ENCODE measurements at places on chromosomes 6 and 20. TPM values are rescaled to one million over a fixed set of nuclear protein-coding genes. Genes with fewer than 3 reads are reported as not detected.

Gene NKAPL
- total RNA-seq, result not detected

Gene CDH26
- total RNA-seq, result 0.18 TPM

Gene PACSIN1
- total RNA-seq, result 0.05 TPM

Gene ARMH2
- total RNA-seq, result not detected

Gene RAMACL
- 0.23 TPM for total RNA-seq

Gene NOX3
- not detected for total RNA-seq

Gene SRSF12
- total RNA-seq, result 0.80 TPM

Gene SLC26A8
- total RNA-seq, result not detected

Gene NRSN1
- total RNA-seq, result not detected

Gene STMND1
- total RNA-seq, result not detected

Gene ATP9A
- 13.0 TPM for total RNA-seq

Gene PLA2G7
- not detected for total RNA-seq

Gene SOBP
- 1.1 TPM for total RNA-seq

Gene LBP
- total RNA-seq, result 0.99 TPM

Gene SLC17A2
- total RNA-seq, result not detected

Gene INSM1
- not detected for total RNA-seq

Gene TBX18
- total RNA-seq, result 18.6 TPM

Gene ELOVL4
- 1.5 TPM for total RNA-seq

Gene ZC3H12D
- 0.20 TPM for total RNA-seq

Gene RNF39
- not detected for total RNA-seq

Gene CAGE1
- not detected for total RNA-seq

Gene C6orf15
- not detected for total RNA-seq

Gene PAK5
- total RNA-seq, result not detected

Gene APCDD1L
- 0.06 TPM for total RNA-seq

Gene LKAAEAR1
- total RNA-seq, result 1.5 TPM

Gene NTSR1
- 0.20 TPM for total RNA-seq

Gene ZNF334
- total RNA-seq, result not detected

Gene PPP1R11
- 42.0 TPM for total RNA-seq

Gene TMEM200A
- total RNA-seq, result not detected

Gene ZBP1
- 0.07 TPM for total RNA-seq

Gene NFKBIE
- total RNA-seq, result 14.8 TPM

Gene EFCAB8
- total RNA-seq, result not detected

Gene CNBD2
- 6.4 TPM for total RNA-seq

Gene MOCS1
- 1.3 TPM for total RNA-seq

Gene C4B
- 0.56 TPM for total RNA-seq
